Fibroblast of gingiva (primary cell): ENCODE measurements at places on chromosomes 3 and 15.

- no peak for DNase-seq
Observed at GRCh38 chr3:116299646-116300081, 145.6 kb downstream of the LSAMP start.

DNA sequence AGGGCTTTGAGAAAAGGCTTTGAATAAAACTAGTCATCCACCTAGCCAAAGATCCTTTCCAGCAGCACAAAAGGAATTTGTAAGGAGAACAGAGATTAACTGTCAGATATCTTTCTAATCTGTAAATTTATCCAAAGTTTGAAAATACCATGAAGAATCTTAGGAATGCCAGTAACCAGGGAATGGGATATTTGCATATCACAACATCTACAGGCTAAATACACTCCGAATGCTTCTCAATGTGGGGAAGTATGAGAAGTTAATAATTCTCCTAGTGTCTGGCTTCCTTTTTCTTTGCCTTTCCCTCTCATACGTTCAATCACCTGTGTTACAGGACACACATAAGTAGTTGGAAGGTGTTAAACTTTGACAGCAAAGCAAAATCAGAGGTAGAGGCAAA is 7.8 kb downstream of the ANAPC13 start:
- no peak for DNase-seq

GRCh38 chr3:42300013-42300412 is 34.0 kb upstream of the CCK start:
- DNase-seq = peak; percentile 10

DNA sequence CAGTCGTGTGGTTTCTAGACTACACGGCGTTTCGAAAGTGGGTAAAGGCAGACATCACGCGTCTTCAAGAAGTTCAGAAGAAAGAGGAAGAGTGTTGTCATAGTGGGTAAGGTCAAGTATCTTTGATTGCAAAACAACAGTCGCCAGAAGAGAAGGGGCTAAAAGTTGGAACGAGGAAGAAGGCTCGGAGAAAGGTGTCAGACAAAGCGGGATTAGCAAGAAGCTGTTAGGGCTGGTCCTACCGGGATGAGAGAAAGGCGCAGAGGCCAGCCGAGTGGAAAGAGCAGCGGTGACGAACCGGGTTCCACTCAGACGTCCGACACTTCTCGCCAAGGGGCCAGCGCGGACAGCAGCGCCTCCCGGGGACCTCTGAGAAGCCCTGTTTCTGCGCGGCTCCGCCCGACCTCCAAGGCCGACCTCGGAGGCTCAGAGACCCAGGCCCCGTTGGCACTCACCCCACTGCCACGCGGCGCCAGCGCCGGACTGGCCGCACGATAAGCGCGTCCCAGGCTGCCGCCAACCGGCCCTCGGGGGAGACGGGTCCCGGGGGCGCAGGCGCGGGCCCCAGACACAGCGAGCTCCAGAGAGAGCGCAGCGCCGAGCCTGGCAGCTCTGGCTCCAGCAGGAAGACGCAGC is 436 bp downstream of the ADPGK start:
- peak; percentile 66 for DNase-seq

- peak; percentile 51 for DNase-seq
Observed at GRCh38 chr15:70853973-70854665, at the start of gene LARP6. TSS of gene LARP6 (minus strand) at chr15:70854157. CDS start at chr15:70854088, 69 bp downstream.

- peak; percentile 75 for DNase-seq
Observed at GRCh38 chr3:76083992-76084391, 298.6 kb upstream of the ZNF717 start.

GRCh38 chr15:64046421-64047153 is at the start of gene DAPK2:
TSS of gene DAPK2 (minus strand) at chr15:64046485. CDS start at chr15:64040261, 6,224 bp downstream.
- DNase-seq = peak; percentile 51

DNA sequence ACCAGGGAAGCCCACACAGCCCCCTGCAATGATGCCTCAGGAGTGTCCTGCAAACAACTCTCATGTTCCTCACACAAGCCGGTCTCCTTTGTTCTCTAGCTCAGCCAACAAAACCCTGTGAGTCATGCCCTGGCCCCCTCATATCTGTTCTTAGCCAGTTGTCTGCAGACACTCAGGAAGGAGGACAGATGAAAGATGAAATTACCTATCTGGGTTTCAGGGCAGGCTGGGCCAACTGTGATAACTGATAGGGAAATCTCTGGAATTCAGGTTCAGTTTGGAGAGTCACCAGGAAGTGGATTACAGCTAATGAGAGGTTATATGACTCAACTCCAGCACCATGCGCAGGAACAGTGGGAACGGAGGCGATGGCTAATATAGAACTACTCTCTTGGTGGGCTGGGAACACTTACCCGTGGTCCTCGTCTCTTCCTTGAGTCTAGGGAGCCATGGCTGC is 352.0 kb upstream of the ADAMTS9 start:
- DNase-seq = no peak

DNA sequence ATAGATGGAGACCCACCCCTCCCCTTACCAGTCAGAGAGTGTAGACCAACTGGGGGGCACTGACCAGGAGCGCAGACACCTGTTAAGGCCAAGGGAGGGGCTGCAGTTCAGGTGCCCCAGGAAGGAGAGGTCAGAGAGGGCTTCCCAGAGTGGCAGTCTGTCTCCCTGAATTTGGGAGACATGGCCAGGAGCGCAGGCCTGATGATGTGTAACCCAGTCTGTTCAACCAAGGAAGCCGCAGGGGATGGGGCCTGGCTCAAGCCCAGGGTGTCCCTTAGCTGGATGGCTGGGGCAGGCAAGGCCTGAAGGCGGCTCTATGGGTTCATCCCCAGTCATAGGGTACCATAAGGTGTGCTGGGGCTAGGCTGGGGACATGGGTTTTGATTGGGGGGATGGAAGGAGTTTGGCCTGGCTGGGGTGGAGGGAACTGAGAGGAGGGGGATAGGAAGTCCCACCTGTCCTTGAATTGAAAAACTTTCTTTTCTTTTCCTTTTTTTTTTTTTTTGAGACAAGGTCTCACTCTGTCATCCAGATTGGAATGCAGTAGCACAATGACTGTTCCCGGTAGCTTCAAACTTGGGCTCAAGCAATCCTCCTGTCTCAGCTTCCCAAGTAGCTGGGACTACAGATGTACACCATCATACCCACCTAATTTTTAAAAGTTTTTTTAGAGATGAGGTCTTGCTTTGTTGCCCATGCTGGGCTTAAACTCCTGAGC is 75.7 kb downstream of the SMAD6 start:
- DNase-seq = no peak

DNA sequence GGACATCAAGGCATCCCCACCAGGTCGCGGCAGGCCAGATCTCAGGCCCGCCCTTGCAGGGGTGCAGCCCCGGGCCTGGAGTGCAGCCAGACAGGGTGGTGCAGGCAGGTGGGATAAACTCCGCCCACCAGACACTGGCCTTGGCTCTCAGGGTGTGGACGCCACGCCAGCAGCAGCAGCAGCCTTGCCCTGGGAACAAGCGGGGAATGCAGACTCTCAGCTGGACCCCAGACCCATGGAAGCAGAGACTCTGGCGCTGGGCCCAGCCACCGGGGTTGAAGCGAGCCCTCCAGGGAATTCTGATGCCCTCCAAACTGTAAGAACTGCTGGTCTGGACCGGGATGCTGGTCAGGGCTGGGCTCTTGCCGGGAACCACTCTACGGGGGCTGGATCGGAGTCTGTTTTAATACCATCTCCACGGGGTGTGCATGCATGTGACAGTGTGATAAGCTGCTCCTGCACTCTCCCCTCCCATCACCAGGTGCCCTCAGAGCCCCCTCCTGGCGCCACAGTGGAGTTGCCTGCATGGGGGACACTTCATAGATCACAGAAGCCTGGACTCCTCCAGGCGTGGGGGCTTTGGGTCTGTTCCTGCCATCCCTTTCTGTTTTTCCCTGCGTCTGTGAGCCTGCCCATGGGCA is 142.7 kb downstream of the NSMCE3 start:
- no peak for DNase-seq
